ENCODE measurements at places on chromosomes 6 and 20. TPM values are rescaled to one million over a fixed set of nuclear protein-coding genes. Genes with fewer than 3 reads are reported as not detected.

Gene OR2J3
- not detected for total RNA-seq

Gene SPDEF
- under 0.01 TPM for total RNA-seq

Gene PLCB4
- total RNA-seq: 3.5 TPM

Gene ASIP
- total RNA-seq: not detected

Gene ENPP4
- 17.0 TPM for total RNA-seq

Gene KLC4
- total RNA-seq: 11.8 TPM

Gene SLC26A8
- under 0.01 TPM for total RNA-seq

Gene SLC12A5
- under 0.01 TPM for total RNA-seq

Gene FABP7
- not detected for total RNA-seq

Gene TAGAP
- total RNA-seq: not detected

Gene HBS1L
- total RNA-seq: 157 TPM

Gene GABRR1
- total RNA-seq: not detected

Gene PRDM13
- not detected for total RNA-seq

Gene TMC2
- not detected for total RNA-seq

Gene RNF182
- total RNA-seq: 0.40 TPM

Gene FAM217B
- 7.8 TPM for total RNA-seq

Gene EBF4
- 1.0 TPM for total RNA-seq

Gene ZSWIM1
- 9.3 TPM for total RNA-seq

Gene ULBP3
- total RNA-seq: 19.4 TPM

Gene IBTK
- total RNA-seq: 69.9 TPM

Gene DYNLT2
- total RNA-seq: 1.4 TPM

Gene FOXS1
- not detected for total RNA-seq

All from thoracic aorta endothelial cell (primary cell).